Activated CD8-positive, alpha-beta memory T cell treated with anti-CD3 and anti-CD28 coated beads, Interleukin-2, amount 10 ng/mL, durations not matched to agents 7 days and 5 days (primary cell): ENCODE measurements at places on chromosomes 3 and 15.

DNA sequence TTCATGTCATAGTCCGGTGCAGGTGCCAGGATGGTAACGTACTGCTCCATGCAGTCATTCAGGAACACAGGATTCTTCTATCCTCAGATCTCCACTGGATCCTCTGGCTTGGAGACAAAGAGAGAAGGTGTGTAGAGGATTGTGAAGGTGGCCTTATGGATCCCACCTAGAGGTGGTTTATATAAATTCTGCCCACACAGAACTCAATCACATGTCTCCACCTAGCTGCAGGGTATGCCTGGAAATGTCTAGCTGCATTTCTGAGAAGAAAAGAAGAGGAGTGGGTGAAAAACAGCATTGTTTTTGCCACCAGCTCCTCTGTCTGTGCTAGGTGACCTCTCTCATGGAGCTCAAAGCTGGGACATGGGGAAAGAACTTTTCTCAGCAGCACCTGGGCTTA, 478.7 kb downstream of the PDCD6IP start:
- DNase-seq: no peak
- no peaks in the 10 kb centered on the region for H3K4me1 ChIP-seq
- H3K36me3 ChIP-seq: no peaks in the 10 kb centered on the region
- H3K4me3 ChIP-seq: no peak overlapping the region

GRCh38 chr3:149579838-149580542, 77.8 kb downstream of the WWTR1 start:
- DNase-seq: peak; percentile 57
- H3K4me1 ChIP-seq: peaks cover 71% of the 10 kb centered on the region
- H3K36me3 ChIP-seq: no peaks in the 10 kb centered on the region

DNA sequence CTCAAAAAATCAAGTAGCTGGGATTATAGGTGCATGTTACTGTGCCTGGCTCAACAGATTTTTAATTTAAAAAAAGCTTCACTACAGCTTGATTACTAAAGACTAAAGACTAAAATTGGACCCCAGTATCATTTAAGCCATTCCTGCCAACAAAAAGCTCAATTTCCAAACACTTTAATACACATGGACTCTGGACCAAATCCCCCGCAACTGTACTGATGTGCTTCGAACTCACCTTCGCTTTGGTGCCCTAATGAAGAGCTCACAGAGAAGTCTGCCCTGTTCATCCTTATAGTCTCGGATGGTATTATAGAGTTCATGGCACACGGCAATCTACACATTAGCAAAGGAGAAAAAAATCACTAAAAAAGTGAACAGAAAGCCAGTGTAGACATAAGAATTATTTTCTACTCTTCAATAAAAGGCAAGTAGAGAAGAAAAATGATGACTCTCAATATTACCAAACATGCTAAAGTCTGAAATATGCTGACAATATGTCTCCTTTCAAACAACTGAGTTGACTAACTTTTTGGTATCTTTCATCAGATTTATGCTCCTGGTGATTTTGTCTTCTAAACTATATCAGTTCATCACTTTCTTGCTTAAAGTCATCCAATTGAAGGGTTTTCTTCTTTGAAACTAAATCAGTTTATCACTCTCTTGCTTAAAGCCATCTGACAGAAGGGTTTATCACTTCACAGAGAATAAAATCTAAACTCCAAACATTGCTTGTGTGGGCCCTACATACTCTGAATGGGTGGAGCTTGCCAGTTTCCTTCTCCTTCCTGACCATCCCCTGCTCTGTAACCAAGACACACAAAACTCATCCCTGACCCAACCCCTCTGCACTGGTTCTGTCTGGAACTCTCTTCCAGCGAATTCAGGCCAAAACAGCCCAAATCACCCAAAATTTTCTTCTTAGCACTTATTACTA, 7.2 kb downstream of the PBRM1 start:
- H3K27ac ChIP-seq: no peak overlapping the region
- peaks cover 39% of the 10 kb centered on the region for H3K4me1 ChIP-seq
- H3K36me3 ChIP-seq: peaks cover 52% of the 10 kb centered on the region
- no peaks in the 10 kb centered on the region for H3K27me3 ChIP-seq
- H3K4me3 ChIP-seq: no peak overlapping the region

GRCh38 chr3:153958635-153959595, 162.3 kb upstream of the ARHGEF26 start:
- peaks cover 10% of the 10 kb centered on the region for H3K27me3 ChIP-seq
- DNase-seq: no peak
- H3K27ac ChIP-seq: no peak overlapping the region
- no peak overlapping the region for H3K4me3 ChIP-seq
- no peaks in the 10 kb centered on the region for H3K36me3 ChIP-seq
- H3K4me1 ChIP-seq: no peaks in the 10 kb centered on the region

- no peak overlapping the region for H3K27ac ChIP-seq
- no peaks in the 10 kb centered on the region for H3K27me3 ChIP-seq
- no peak for DNase-seq
- no peak overlapping the region for H3K4me3 ChIP-seq
Observed at GRCh38 chr3:196471551-196471950, 32.0 kb downstream of the RNF168 start.

DNA sequence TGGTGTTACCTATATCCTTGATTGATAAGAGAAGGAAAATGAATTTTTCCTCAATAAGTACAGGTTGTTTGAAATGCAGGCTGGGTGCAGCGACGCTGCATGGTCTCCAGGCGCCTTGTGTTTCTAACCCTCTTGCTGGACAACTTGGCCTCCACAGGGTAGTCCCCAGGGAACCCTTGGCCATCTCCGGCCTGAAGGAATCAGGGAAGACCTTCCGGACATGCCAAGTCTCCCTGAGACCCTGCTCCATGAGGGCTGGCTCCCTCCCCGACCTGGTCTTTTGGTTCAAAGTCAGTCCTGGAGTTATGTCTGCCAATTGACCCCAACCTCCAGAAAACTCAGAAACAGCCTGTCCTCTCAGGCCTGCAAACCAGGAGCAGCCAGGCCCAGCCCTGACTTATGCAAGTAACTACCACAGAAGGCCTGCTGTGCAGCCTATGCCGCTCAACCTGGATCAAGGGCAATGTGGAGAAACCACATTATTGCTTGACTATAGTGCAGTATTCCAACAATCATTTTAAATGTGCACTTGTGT, 98.3 kb downstream of the LIPC start:
- H3K36me3 ChIP-seq: no peaks in the 10 kb centered on the region
- H3K4me1 ChIP-seq: no peaks in the 10 kb centered on the region
- no peak for DNase-seq
- H3K4me3 ChIP-seq: no peak overlapping the region
- peaks cover 3% of the 10 kb centered on the region for H3K27me3 ChIP-seq

DNA sequence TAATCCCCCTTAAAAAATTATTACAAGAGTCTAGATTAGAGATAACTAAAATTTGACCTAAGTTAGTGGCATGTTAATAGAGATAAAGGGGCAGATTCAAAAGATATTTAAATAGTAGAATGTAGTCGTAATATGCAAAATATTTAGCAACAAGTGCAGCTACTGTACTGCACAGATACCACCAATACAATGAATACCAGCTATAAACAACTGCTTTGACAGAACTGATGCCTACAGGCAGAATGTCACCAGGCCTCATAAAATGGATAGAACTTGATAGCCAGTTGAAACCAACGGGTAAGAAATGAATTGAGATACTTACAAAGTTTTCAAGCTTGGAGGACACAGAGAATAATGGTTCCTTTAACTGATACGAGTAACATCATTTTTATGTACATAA, 249.3 kb upstream of the VEPH1 start:
- H3K27ac ChIP-seq: no peak overlapping the region
- H3K4me1 ChIP-seq: no peaks in the 10 kb centered on the region
- no peaks in the 10 kb centered on the region for H3K27me3 ChIP-seq
- no peak for DNase-seq
- H3K36me3 ChIP-seq: no peaks in the 10 kb centered on the region

GRCh38 chr3:194118920-194119319, 17.0 kb upstream of the HES1 start:
- DNase-seq: no peak
- H3K27ac ChIP-seq: no peak overlapping the region
- H3K36me3 ChIP-seq: no peaks in the 10 kb centered on the region
- H3K4me3 ChIP-seq: no peak overlapping the region

- no peaks in the 10 kb centered on the region for H3K36me3 ChIP-seq
- no peak overlapping the region for H3K4me3 ChIP-seq
- H3K4me1 ChIP-seq: peaks cover 32% of the 10 kb centered on the region
- no peak for DNase-seq
- no peak overlapping the region for H3K27ac ChIP-seq
- peaks cover 43% of the 10 kb centered on the region for H3K27me3 ChIP-seq
Observed at GRCh38 chr15:40933517-40933902, 4.4 kb downstream of the DLL4 start.

GRCh38 chr3:37537914-37538691, 323.6 kb upstream of the CTDSPL start:
- peaks cover 10% of the 10 kb centered on the region for H3K4me1 ChIP-seq
- peaks cover 19% of the 10 kb centered on the region for H3K27me3 ChIP-seq
- no peak overlapping the region for H3K27ac ChIP-seq
- DNase-seq: no peak

- H3K4me3 ChIP-seq: no peak overlapping the region
- DNase-seq: no peak
- no peak overlapping the region for H3K27ac ChIP-seq
Observed at GRCh38 chr3:135197246-135197645, 402.2 kb downstream of the EPHB1 start.

GRCh38 chr3:194431554-194431953, 32.5 kb upstream of the GP5 start:
- H3K36me3 ChIP-seq: peaks cover 42% of the 10 kb centered on the region
- DNase-seq: no peak
- peaks cover 2% of the 10 kb centered on the region for H3K4me1 ChIP-seq
- no peaks in the 10 kb centered on the region for H3K27me3 ChIP-seq
- no peak overlapping the region for H3K4me3 ChIP-seq
- no peak overlapping the region for H3K27ac ChIP-seq

GRCh38 chr3:45566196-45566595, 28.4 kb upstream of the LIMD1 start:
- no peak for DNase-seq
- no peaks in the 10 kb centered on the region for H3K36me3 ChIP-seq
- H3K4me1 ChIP-seq: peaks cover 23% of the 10 kb centered on the region
- H3K27ac ChIP-seq: no peak overlapping the region

GRCh38 chr15:91127236-91127955, 27.3 kb downstream of the SV2B start:
- H3K4me3 ChIP-seq: no peak overlapping the region
- DNase-seq: no peak
- H3K27me3 ChIP-seq: peaks cover 25% of the 10 kb centered on the region
- H3K27ac ChIP-seq: no peak overlapping the region
- no peaks in the 10 kb centered on the region for H3K4me1 ChIP-seq
